Neuronal stem cell (in vitro differentiated cells): ENCODE measurements at places on chromosomes 13 and 19.

DNA sequence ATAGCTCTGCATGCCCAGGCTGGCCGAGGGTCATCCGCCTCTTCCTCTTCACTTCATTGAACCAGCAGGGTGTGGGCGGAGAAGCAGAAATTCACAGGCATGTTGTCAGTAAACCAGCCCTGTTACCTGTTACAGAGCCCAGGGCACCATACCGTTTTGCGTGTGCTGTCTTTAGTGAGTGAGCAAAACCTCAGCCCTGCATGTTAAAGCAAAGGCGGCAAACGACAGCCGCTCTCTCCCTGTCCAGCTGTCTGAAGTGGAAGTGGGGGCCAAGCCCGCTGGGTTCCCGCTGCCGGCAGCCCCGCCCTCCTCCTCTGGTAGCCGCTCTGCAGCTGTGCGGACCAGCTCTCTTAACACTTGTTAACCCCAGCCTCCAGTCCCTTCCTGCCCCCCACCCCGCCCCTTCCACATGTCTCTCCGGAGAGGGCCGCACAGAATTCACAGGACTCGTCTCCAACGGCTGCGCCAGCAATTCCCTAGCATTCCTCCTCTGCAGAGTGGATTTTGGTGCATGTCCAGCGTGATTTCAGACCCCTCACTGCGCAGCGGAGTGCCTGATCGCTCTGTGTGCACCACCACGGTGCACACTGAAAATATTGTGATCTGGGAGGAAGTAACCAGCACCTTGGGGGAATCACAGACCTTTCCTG lies 12.7 kb downstream of the KLHL26 start:
- DNase-seq, result no peak

DNA sequence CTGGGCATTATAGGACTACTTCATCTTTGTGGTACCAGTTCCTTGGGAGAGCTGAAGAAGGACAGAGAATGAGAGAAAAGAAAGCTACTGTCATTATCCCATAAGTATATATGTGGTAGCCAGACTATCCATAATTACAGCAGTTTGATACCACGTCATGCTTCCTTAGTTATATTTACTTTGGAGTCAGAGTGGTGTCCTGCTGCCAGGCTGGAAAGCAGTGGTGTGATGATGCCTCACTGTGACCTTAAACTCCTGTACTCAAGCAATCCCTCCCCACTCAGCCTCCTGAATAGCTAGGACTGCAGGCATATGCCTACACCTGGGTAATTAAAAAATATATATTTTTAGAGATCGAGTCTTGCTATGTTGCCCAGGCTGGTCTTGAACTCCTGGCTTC lies 57.8 kb downstream of the WTIP start:
- no peak for DNase-seq

DNA sequence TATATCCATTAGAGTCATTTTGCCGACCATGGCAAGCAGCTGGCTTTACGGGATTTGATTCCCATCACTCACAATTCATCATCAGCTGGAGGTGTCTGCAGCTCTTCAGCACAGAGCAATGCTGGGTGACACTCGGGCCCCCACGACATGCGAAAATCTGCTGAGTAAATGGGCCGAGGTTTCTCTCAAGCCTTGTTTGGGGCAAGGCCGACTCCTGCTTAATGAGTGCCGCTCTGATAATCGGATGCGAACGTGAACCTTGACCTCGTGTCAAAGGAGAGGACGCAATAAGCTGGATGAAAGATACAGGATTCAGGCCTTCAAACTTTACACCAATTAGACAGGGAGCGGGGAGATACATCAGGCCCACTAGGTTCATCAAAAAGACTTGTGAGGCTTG lies 65.2 kb downstream of the GGACT start:
- no peak for DNase-seq

DNA sequence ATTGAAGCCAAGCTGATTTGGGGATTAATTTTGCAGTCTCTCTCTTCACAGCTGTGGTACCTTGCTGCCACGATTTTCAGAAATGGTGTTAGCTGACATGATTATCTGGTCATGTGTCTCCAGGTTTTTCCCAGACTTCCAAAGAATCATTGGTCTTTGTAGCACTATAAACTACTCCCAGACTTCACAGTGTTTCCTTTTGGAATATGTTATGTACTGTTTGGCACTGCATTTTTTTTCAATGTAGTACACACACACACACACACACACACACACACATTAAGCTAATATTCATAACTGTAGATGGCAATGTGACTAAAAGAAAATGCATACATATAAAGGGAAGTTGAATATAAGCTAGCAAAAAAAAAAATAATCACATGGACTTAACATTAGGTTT lies 856.6 kb upstream of the SPRY2 start:
- DNase-seq, result no peak

DNA sequence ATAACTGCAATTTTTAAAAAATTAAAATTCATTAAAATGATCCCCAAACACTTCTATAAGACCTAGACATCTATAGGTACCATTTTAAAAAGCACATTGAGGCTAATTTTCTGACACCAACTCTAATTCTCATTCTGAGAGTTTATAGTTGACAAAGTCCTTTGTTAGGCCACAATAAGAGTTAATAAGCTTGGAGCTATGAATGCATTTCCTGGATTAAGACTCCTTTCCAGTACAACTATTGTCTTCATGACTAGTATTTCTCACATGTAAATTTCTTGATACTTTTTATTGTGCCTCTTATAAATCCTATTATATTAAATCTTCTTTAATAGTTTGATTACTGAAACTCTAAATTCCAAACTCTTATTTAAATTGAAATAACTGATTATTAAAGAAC lies 340.8 kb downstream of the KLF12 start:
- DNase-seq, result no peak

DNA sequence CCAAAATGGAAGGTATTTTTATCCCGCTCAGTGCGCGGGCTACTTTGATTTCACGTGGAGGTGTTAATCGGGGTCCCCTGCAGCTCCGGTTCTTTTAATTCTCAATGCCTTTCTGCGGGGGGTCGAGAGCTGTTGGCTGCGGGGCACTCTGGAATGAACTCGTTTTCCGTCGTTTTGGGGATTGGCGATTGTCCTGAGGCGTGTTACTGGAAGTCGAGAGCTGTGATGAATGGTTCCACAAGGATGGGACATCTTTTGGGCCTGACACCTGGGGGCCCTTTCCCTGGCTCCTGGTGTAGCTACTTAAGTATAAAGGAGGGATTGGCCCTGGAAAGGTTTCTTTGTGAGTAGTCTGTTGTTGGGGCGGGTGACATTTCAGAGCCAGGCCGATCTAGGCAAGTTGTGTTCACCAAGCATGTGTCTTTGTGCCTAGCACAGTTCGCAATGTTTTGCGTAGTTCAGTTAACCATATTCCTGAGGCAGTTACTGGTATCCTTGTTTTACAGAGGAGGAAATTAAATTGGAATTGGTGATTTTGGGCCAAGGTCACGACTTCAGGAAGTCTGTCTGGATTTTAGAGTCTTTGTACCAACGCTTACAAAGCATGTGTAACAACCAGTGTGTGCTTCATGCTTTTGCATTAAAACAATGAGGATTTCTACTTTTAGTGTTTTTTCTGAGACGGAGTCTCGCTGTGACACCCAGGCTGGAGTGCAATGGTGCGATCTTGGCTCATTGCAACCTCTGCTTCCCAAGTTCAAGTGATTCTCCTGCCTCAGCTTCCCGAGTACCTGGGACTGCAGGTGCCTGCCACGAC lies 846 bp downstream of the RPL13A start:
- DNase-seq, result no peak
